GM18507 (cell line): ENCODE measurements at places on chromosomes 16 and 17.

GRCh38 chr16:81785138-81785924, 6.2 kb downstream of the PLCG2 start:
- no peak for DNase-seq

GRCh38 chr17:55440391-55440790, 18.8 kb upstream of the MMD start:
- no peak for DNase-seq

GRCh38 chr16:48330841-48331192, 54.4 kb downstream of the SIAH1 start:
- DNase-seq = no peak

DNA sequence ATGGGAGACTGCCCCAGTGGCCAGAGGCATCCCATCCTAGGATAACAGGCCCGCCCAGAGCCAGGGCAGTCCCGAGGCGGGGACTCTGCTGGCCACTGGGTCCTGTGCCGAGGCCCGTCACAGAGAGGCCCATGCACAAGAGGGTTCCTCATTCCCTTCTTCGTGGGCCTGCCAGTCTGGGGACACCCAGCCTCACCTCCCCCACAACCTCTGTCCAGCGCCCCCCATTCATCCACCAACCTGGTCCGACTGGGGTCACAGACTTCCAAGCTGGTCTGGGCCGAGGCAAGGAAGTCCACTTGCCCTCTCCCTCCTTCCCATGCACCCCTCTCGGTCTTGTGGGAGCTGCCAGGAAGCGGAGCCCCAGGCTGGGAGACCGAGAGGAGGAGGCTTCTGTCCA, 94.2 kb upstream of the PLCG2 start:
- DNase-seq = no peak

DNA sequence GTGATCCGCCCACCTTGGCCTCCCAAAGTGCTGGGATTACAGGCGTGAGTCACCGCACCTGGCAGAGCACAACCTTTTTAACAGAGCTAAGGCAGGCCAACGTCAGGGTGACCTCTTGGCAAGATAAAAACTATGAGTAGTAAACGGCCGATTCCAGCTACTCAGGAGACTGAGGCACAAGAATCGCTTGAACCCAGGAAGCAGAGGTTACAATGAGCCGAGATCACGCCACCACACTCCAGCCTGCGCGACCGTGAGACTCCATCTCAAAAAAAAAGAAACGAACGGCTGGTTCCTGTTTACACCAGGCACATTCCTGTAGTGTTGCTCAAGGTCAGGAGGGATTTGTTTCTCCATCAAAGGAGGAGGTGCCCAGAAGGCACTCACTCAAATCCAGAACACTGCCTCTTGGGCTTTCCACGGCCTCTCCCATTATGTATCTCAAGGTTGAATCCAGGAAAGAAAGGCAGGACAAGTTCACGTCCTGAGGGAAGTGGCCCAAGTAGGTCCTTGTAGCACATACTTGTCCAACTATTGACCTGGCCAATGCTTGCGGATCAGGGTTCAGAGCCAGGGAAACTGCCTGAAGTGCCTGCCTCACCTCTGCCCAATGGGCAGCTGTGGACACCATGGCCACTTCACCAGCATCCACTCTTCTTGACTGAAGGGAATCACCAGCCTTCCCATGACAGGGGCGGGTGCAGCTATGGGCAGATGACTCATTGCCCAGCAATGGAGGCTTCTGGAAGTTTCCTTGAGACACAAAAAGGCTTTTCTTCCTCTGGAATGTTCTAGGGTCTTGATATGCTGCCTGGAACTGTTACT, 13.5 kb downstream of the KNOP1 start:
- DNase-seq = no peak

GRCh38 chr16:28317040-28317880, 24.9 kb downstream of the SBK1 start:
- DNase-seq = peak; percentile 39

DNA sequence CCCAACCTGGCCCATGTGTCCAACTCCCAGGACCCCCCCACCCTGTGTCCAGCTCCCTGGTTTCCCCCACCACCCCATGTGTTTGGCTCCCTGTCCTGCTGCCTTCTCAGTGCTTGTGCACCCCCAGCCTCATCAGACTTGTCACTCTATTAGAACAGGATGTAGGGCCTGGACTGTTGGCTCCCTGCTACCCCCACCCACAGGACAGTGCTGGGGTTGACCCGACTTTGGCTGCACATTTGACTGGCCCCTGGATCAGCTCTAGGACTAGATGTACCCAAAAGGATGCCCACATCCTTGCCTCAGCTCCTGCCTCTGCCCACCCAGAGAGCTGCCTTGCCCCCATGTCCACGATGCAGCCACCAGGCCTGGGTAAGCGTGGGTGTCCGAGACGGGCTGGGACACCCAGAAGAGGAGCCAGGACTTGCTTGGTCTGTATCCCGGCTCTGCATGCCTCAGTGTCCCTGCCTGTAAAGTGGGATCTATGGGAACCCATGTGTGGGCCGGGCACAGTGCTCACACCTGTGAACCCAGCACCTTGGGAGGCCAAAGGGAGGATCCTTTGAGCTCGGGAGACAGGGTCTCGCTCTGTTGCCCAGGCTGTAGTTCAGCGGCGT, 1.5 kb upstream of the CCDC57 start:
- DNase-seq = no peak

DNA sequence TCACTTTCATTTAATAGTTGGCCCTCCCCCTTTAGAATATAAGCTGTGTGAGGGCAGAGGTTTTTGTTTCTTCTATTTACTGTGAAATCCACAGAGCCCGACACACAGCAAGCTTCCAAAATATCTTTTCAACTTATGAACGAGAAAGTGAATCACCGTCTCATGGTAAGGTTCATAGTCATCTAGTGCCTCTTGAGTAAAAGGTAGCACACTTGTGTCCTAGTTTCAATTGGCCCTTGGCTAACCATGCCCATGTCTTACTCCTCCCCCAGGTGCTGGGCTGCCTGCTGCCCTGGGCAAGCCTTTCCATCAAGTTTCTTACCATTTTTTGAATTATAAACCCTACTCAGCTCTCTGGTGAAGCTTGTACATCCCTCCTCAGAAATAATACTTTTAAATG, 12.4 kb upstream of the GP2 start:
- DNase-seq = no peak

- no peak for DNase-seq
Observed at GRCh38 chr16:30797670-30798309, 10.8 kb upstream of the ZNF629 start.

DNA sequence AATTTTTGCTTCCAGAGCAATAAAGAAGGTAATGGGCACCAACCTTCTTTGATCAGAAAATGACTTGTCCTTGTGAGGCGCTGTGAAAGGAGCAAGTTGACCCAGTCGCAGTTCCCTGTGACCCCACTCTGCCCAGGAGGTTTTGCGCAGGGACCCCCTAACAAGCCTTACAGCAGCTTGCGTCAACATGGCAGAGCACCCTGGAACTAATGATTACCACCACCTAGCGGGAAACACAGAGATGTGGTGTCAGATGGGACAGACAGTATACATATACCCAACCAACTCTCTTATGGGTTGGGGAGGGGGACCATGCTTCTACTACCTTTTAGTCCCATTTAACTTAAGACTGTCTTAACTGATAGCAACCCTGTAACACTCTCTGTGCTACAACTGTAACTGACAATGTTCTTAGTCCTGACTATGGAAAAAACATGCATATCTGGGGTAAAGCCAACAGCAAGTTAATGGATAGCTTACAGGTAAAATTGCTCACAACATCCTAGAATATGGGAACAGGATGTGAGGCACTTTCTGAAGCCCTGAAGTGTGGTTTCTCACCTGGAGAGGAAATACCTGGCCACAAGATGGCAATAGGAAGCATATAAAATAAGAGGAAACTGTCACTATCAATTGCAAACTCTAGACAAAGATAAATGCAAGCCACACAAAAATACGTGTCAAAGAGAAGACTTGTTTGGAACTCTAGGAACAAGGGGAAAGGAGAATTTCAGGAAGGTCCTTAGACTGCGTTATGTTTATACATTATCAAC, 3.0 kb downstream of the KARS1 start:
- no peak for DNase-seq

- no peak for DNase-seq
Observed at GRCh38 chr17:4201226-4201625, 58.2 kb downstream of the CYB5D2 start.

- DNase-seq = no peak
Observed at GRCh38 chr17:62822080-62822904, 14.2 kb upstream of the MARCHF10 start.

DNA sequence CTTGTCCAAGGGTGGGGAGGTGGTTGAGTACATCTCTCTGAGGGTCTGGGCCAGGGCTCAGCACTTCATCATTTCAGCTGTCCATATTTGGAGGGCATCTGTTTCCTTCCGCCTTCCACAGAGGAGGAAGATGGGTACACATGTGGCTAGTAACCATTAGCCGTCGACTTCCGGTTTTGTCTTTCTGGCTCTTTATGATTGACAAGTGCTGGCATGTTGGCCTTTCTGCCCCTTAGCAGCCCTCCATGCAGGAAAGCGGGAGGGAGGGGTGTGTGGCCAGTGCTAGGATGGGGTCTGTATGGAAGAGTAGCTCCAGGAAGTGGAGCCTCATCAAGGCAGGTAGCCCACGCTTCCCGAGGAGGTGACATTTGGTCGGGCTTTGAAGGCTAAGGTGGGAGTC, 69.6 kb downstream of the RAI1 start:
- DNase-seq = peak; percentile 45

DNA sequence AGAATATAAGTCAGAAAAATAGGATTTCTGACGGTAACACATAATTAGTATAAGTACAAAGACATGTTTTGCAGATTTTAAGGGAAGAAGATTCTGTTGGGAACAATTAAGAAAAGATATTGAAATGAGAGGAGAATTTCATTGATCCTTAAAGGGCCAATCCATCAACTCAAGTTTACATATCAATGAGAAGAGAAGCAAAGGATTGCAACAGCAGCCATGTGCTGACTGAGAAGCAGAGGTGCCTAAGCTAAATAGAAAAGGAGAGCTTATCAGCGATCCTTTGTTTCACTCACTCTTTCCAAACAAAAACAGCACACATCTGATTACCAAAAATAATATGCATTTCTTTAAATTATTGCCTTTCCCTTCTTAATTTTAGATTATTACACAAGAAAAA, 94.6 kb downstream of the ITFG1 start:
- DNase-seq = no peak

DNA sequence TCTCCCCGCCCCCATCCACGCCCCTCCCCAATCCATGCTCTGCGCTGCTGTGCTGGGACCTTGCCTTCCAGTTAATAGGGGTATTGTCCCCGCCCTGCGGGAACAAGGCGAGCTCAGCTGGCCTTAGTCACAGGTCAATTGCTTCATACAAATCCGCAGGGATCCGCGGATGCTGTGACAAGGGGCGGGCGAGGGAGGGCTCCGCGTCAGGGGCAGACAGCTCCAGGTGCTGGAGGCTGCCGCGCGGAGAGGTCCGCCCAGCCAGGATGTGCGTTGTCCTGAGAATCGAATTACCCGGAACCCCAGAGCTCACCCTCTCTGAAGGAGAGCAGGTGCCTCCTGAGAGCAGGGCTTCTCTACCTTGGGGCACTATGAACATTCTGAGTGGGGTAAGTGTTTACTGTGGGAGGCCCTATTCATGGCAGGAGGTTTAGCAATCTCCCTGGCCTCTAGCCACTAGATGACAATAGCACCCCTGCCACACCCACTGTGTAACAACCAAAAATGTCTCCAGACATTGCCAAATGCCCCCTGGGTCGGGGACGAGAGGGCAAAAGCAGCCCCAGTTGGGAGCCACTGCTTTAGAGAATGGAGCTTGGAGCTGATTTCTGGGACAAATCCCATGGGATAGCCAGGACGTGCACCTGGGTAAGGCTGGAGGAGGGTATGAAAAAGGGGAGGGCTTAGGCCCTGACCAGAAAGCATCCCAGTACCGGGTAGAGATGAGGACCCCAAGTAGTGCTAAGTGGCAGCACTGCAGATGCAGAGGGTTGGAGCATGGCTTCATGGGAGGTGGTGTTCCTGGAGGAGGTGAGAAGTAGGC, 138.2 kb downstream of the CYLD start:
- no peak for DNase-seq

DNA sequence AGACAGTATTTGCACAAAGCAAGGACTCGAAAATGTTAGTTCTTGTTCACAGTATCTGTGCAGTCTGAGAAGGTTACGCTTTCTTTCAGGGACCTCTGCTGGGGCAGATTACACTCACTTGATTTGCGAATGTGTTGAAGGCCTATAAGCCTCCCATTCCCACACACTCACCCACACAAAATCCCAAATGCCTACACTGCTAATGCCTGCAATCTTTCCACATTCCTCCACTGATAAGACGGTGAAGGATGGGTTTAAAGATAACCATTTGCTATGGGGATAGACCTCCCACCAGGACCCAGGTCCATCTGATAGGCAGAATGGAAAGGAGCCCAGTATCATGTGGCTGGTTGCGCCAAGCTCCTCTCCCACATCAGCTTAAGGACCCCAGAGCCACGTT, 394.9 kb upstream of the SALL1 start:
- no peak for DNase-seq

- DNase-seq = no peak
Observed at GRCh38 chr16:55478827-55479429, at the start of gene MMP2. TSS of gene MMP2 (plus strand) at chr16:55479198. CDS start at chr16:55479480, 282 bp downstream.

GRCh38 chr16:47750371-47750770, 289.2 kb downstream of the PHKB start:
- DNase-seq = no peak

DNA sequence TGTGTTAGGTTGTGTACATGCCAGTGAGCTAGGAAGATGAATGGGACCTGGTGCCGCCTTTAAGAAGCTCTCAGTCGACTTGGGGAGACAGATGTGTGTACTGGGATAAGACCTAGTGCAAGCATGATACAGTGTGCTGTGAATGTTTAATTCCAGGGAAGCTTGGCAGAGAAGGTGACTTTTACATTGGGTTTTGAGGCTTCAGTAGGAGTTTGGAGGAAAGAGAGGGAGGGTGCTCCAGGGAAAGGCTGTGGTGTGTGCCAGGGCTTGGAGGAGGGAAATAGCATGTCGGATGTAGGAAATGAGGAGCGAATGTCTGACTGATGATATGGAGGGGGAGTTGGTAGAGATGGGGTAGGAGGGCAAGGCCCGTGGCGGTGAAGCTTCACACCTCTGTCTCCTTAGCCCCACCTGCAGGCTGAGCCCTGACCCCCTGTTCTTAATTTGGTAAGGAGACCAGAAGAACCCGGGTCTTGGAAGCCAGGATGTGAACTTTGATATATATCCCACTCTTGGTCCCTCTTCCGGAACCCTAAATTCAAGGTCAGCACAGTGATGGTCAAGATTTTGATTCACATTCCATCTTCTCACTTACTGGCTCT, 76.6 kb downstream of the PLCG2 start:
- no peak for DNase-seq

GRCh38 chr17:47717261-47717697, 15.8 kb upstream of the TBX21 start:
- DNase-seq = no peak

DNA sequence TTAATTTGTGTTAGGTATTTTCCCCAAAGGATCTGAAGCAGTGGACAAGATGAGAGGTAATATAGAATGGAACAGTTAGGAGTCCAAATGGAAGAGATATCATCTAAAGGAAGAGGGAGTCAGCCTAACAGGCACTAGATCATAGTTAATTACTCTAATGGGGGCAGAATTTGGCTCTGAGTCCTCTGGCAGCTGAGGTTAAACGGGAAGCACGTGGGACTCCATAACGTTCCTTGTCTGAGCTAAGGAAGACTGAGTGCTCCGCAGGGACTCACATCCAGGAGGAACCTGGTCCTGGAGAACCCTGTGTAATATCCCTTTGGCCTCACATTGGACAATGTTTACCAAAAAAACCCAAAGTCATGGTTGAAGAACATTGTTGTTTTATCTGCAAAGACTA, 46.6 kb upstream of the TEX2 start:
- DNase-seq = no peak
